ENCODE measurements at places on chromosomes 13 and 19.

DNA sequence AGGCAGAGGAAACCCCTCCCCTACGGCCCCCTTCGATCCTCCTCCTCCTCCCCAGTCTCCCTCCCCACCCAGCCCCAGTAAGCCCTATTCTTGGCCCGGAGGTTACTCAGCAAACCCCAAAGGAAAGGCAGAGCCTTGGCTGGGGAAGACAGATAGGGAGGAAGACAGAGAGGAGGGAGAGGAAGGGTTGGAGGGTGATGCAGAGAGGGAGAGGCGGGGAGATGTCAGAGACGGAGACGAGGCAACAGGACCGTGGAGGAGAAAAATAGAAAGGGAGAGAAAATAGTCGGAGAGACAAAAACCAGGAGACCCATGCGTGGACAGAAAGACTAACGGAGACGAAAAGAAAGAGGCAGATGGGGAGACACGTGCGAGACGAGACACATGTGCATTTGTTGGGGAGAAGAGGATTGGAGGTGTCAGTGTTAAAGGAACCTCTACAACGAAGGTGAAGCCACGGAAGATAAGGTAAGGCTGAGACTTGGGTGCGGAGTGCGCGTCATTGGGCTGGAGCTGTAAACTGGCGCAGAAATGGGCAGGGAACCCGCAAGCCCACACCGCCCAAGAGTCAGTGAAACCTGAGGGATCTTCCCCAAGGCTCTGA lies 2.9 kb downstream of the TGFB1 start:
- DNase-seq, result no peak

GRCh38 chr19:44951179-44952159 lies 3.7 kb upstream of the CLPTM1 start:
- DNase-seq, result peak; percentile 75

GRCh38 chr19:40692212-40692551 lies 1.7 kb upstream of the NUMBL start:
- no peak for DNase-seq

DNA sequence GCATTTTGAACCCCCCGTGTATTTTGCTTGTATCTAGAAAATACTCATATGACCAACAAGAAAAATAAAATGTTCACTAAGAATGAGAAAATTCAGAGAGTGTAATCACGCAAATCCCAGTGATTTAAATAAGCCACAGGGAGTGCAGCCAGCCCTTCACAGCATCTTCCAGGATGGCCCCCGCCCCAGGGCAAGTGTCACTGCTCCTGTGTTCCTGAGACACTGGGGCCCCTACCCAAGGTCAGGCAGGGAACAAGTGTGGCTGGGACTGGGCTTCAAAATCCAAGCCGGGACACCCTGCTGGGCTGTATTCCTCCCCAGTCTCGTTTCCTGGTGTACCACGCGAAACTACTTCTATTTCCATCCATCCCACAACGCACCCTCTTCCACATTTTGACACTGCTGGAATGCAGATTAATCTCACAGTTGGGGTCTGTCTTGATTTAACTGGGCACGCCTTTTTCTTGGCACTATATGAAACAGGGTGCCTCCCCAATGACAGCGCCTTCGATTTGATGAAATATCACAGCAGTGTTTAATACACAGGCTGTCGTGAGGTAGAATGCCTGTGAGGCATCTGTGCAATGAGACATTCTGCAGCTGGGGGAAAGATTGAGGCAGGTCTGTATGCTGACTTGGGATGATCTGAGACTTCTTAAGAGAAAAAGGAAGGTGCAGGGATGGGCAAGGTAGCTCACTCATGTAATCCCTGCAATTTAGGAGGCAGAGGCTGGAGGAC lies 18.3 kb upstream of the CCNP start:
- no peak for DNase-seq

- DNase-seq, result no peak
These were observed 105.5 kb downstream of the MBNL2 start for GRCh38 chr13:97327506-97328221.

DNA sequence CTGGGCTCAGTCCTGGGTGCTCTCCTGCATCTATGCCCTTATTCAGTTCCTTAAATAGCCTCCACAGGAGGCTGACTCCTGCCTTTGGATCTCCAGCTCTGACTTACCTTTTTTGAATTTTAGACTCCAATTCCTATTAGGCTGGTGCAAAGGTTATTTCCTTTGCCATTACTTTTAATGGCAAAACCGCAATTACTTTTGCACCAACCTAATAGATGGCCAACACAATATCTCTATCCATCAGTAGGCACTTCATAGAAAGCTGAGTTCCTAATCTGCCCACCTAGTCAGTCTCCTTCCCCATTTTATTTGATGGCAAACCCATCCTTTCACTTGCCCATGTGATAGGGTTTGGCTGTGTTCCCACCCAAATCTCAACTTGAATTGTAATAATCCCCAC lies 95.3 kb downstream of the CACNA1A start:
- DNase-seq, result no peak

GRCh38 chr19:49468746-49469447 lies 5.1 kb upstream of the FLT3LG start:
- no peak for DNase-seq

- no peak for DNase-seq
These were observed 1.0 kb upstream of the CREB3L3 start for GRCh38 chr19:4152241-4152998.

DNA sequence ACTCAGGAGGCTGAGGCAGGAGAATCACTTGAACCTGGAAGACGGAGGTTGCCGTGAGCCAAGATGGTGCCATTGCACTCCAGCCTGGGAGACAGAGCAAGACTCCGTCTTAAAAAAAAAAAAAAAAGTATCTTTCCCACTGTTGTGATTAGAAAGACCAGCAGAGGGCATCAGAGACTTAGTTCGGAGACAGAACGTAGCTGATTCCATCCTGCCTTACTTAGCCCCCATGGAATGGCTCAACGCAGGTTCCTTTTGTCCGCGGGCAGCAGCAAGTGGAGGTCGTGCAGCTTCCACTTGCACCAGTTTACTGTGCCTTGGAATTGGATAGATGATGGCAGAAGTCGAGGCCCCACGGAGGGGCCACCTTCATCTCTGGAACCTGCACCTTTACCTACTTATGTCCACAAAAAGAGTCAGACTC lies 8.1 kb downstream of the TIMM29 start:
- DNase-seq, result peak; percentile 56

Data from brain microvascular endothelial cell (primary cell).